ENCODE measurements at places on chromosomes 3 and 15.

DNA sequence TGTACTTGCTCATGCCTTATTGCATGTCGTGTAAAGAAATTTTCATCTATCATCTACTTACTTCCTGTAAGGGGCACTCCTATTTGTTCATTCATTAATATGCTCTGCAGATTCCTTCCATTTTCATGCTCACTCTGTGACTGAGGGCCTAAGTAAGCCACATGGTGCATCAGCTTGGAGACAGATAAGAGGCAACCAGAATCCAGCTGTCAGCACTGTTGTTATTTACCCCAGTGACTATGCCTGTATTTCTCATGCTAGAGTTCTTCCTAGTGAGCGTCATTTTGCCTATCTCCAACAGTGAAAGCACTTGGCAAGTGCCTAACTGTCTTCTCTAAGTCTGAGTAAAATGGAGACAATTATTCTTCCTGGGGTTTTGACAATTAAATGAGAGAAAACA, 124.8 kb upstream of the ABI3BP start:
- DNase-seq = peak; percentile 46

GRCh38 chr3:150823277-150823676, 60.3 kb upstream of the SIAH2 start:
- no peak for DNase-seq

DNA sequence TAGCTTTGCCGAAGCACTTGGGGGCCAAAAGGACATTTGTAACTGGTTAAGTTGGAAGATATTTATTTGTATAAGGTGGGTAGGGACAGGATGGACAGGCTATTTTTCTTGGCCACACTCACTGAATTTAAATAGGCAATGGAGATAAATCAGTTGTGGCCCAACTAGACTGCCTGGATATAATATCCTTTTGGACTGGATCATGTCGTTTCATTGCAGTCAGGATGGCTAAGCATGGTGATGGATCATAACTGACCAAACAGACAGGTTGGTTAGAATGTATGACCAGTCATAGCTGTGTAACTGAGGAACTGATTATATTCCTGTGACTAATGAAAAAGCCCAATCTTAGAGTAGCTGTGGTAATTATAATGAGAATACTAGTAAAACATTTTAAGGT, 284.0 kb downstream of the LPP start:
- no peak for DNase-seq

GRCh38 chr15:28021281-28022039, 77.7 kb downstream of the OCA2 start:
- DNase-seq = peak; percentile 90

- no peak for DNase-seq
Measured at GRCh38 chr15:48175126-48175525, 3.0 kb downstream of the MYEF2 start.

- no peak for DNase-seq
Measured at GRCh38 chr15:93417156-93417555, 328.1 kb upstream of the RGMA start.

All from fibroblast of skin of right quadriceps (primary cell).